ENCODE measurements at places on chromosomes 1 and 21.

- no peak for DNase-seq
Observed at GRCh38 chr21:44751799-44752636, 40.6 kb upstream of the TSPEAR start.

DNA sequence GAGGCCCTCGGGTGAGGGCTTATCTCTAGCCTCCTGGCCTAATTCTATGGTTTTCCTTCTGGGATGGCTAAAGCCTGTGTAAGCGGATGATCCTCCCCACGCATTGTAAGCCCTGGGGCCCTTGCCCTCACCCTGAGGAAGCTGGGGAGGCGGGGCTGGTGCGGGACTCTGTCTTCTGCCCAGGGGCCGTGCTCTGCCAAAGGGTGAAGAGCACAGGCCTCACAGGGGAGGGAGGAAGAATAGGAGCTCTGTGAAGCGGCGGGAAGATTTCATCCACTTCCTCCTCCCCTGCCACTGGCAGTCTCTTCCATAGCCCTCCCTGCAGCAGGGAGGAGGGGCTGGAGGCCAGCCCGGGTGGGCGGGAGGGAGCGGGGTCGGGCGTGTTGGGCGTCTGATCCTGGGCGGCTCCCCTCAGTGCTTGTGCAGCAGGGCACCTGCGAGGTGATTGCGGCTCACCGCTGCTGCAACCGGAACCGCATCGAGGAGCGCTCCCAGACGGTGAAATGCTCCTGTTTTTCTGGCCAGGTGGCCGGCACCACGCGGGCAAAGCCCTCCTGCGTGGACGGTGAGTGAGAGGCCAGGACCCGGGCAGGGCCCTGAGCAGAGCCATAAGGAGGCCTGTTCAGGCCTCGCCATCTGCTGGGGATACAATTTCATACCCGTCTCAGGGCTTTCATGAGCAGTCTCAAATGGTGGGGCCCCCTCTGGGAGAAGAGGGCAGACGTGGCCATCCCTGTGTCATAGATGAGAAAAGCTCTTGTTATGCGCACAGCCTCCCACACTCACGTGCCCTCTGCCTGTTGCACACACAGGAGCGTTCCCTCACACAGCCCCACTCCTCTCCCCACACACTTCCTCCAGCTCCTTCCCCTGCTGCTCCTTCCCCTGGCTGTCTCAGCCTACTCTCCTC, 7.7 kb upstream of the PPM1J start:
- no peak for DNase-seq

- DNase-seq, result no peak
Observed at GRCh38 chr1:248918131-248918530, 12.1 kb downstream of the PGBD2 start.

- DNase-seq, result no peak
Observed at GRCh38 chr1:71857862-71858261, 424.5 kb downstream of the NEGR1 start.

- DNase-seq, result no peak
Observed at GRCh38 chr1:27448982-27449381, 41.0 kb downstream of the WASF2 start.

GRCh38 chr1:156627313-156627880, 8.2 kb downstream of the HAPLN2 start:
- DNase-seq, result peak; percentile 30

- no peak for DNase-seq
Observed at GRCh38 chr1:23116216-23116836, 52.3 kb downstream of the LUZP1 start.

GRCh38 chr1:154716614-154717527, 108.9 kb upstream of the ADAR start:
- no peak for DNase-seq

DNA sequence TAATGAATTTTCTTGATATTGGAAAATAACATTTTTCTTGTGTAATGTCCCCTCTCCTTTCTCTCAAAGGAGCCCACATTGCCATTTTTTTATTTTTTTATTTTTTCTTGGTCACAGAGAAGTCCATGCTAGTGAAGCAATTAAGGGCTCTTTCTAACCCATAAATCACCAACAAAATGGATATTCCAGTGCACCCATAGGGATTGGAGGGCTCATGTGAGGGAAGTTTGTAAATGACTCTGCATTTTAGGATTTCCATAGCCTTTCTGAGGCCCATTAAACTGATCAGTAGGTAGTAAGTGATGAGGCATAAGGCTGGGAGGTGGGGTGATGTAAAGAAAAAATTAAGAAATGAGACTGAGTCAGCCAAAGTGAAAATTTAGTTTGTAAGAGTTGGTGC, 55.9 kb upstream of the JAK1 start:
- DNase-seq, result no peak

GRCh38 chr21:45219517-45219916, 68.2 kb downstream of the POFUT2 start:
- DNase-seq, result no peak

DNA sequence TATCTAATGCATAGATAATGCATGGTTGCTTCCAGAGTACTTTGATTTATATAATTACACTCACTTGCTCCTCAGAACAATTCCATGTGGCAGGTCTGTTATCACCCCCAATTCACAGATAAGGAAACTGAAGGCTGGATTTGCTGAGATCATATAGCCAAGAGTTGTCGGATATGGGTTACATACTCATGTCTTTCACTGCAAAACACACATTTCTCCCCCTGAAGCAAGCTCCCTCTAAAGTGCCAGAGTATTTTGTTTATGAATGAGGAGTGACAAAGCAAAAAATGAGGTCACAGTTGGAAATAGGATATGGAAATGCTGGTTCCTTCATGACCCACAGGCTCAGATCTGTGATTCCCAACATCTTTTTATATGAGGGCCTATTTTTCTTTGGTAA, 134.2 kb downstream of the ROR1 start:
- DNase-seq, result no peak

DNA sequence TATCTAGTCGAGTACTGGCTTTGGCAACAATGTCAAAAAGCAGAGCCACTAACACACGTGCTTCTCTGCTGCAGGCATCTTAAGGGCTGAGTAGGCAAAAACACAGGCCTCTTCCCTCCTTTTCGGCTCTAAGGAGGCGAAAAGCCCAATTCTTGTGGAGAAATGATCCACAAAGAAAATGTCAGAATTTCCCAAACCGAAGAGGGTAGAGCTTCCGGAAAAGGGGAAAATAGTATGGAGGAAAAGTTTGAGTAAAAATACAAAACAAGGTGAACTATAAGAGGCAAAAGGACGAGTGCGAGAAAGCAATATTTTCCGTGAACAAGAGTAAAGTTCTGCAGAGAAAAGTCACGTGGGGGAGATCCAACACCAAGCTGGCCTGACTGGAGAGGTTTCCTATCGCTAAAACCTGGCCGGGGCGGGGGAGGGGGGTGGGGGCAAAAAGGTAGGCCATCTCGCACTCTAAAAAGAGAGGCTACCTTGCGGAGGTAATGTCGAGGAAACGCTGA, 551 bp downstream of the ZRANB2 start:
- DNase-seq, result no peak

GRCh38 chr1:94772845-94773244, 47.3 kb upstream of the SLC44A3 start:
- no peak for DNase-seq

- no peak for DNase-seq
Observed at GRCh38 chr1:168396940-168397684, 116.4 kb downstream of the TBX19 start.

DNA sequence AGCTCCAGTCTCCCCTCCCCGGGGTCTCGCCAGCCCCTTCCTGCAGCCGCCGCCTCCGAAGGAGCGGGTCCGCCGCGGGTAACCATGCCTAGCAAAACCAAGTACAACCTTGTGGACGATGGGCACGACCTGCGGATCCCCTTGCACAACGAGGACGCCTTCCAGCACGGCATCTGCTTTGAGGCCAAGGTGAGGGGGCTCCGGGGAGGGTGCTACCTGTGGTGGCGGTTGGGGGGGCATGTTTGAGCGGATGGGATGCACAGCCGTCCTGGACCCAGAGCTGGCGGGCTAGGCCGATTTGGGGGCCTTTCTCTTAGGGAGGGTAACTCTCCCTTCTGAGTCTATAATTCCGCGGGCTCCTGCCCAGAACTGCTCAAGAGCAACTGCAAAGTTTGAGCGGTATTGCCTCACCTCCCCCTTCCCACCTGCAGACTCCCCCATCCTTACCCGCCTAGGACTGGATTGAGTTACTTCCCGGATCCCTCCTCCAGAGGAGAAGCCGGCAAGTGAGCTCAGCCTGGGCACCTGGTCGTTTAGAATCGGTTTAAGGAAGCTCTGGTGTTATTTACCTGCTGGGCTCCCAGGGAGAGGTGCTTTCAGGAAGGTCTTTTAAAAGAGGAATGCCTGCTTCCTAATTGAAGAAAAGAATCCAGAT, 730 bp downstream of the NOS1AP start:
- DNase-seq, result peak; percentile 1

DNA sequence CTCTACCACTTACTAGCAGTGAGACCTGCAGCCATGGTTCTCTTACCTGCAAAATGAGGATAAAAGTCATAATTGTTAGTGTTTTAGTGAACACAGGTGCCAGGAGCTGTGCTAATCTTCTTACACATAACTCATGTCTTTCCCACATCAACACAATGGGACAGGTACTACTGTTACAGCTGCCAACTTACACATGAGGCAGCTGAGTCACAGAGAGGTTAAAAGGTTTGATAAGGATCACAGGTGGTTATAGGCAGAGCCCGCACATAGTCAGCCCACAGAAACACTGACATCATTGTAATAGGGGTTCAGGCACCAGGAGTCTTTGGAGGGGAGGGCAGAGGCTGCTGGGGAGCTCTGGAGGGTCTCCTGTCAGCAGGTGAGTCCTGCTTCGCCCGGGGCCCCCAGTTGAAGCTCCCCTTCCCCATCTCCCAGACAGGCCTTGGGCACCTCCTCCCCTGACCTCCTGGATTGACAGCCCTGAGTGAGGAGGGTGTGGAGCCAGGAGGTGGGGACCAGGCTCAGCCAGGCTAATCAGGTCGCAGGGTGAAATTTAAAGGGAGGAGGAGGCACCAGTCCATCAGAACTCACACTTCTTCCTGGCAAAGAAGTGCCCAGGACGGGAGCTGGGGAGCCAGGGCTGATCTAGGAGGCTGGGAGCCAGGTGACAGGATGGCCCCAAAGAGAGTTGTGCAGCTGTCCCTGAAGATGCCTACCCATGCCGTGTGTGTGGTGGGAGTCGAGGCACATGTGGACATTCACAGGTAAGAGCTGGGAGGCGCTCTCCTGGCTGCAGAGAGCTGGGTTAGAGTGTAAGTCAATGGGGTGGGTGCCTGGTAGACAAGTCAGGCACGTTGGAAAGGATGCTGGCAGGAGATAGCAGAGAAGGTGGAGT, at the start of gene PADI1:
Gene PADI1, plus strand, starts transcription at position 583 of the 895 bp plus-strand sequence. Its CDS starts 90 bp downstream, at position 673.
- DNase-seq, result no peak

- DNase-seq, result no peak
Observed at GRCh38 chr1:54606096-54606989, 17.0 kb downstream of the FAM151A start.
